ENCODE measurements at places on chromosomes 5 and 9.

DNA sequence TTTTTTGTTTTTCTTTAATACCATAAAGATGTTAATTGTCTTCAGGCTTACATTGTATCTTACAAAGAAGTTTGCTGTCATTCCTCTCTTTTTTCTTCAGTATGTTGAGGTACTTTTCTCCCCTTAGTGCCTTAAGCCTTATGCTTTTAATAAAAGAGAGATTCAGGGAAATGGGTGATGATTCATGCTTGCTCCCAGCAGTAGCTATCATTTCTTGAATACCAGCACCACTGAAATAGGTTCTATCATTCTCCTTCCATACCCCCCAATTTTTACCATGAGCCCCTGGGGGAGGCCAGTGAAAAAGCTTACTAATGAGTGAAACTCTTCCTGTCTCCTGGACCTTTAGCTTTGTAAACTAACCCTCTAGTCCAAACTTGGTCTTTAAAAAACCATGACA, 165.0 kb downstream of the FBXL7 start:
- DNase-seq, result peak; percentile 53

GRCh38 chr9:115883467-115884329, 269.9 kb upstream of the PAPPA start:
- peak; percentile 54 for DNase-seq

- DNase-seq, result no peak
Observed at GRCh38 chr9:113244556-113244955, 23.2 kb downstream of the SLC31A1 start.

GRCh38 chr5:98727686-98728085, 45.8 kb upstream of the RGMB start:
- DNase-seq, result no peak

- DNase-seq, result no peak
Observed at GRCh38 chr5:173230690-173231380, 4.2 kb downstream of the NKX2-5 start.

DNA sequence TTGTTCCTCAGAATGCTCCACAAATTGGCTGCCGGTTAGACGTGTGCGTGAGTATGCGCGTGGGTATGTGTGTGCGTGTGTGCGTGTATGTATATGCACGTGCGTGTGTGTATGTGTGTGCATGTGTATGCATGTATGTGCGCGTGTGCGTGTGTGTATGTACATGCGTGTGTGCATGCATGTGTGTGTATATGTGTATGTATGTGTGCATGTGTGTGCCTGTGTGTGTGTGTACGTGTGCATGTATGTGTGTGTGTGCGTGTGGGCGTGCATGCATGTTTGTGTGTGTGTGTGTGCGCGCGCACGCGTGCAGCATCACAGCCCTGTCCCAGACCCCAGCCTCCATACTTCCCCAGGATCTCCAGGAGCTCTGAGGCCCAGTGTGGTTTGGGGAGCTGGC, 183.1 kb upstream of the IER5L start:
- DNase-seq, result no peak

GRCh38 chr9:135156525-135157510, 69.3 kb downstream of the OLFM1 start:
- DNase-seq, result peak; percentile 38

- no peak for DNase-seq
Observed at GRCh38 chr9:88722753-88723152, 187.8 kb downstream of the NXNL2 start.

DNA sequence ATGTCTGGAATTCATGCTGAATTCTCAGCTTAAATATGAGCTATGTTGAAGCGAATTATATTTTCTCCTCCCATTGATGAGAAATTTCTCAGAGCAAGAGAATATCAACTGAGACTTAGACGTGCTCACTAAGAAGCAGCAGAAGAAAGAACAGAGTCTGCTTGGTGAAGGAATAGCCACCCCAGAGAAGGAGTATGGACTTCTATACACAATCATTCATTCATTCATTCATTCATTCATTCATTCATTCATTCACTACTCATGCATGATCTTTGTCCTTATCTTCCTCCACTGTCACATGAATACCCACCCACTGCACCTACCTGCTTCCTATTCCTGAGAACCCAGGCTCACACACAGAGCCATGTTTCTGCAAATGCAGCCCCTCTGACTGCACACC, 206.6 kb downstream of the DEPDC1B start:
- no peak for DNase-seq

DNA sequence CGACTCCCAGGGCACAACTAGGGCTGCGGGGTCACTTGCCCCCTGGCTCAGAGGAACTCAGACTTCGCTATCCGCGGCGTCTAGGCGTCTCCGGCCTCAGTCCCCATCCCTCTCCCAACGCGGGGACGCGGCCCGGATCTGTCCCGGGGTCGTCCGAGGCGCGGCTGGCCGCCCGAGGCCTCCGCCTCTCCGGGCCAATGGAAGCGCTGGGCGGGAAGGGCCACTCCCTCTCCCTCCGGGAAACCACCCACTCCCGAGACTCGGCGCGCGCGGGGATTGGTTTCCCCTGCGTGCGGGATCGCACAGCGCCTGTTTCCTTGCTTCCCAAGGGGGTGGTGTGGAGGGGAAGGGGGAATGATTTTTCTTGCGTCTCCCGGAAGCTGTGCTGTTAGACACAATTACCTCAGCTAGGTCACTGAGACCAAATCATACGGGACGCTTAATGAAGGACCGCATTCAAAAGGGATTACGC, 38.3 kb downstream of the NR2F1 start:
- DNase-seq, result peak; percentile 31

DNA sequence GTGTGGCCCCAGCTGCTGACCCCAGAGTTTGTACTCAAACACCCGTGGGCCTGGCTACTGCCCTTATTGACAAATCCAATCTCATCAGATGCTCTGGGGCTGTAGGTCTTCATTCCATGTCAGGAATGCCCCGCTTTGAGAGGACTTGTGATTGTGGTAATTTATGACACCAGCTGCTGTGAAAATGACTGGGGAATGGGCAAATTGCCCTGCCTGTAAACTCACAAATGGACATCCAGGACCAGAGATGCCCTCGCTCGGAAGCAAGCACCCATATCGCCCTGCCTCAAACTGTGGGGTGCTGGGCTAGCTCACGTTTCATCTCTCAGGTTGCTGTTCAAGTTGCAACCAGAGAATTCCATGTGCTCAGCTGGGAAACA, 225.9 kb upstream of the MAP3K1 start:
- DNase-seq, result no peak

DNA sequence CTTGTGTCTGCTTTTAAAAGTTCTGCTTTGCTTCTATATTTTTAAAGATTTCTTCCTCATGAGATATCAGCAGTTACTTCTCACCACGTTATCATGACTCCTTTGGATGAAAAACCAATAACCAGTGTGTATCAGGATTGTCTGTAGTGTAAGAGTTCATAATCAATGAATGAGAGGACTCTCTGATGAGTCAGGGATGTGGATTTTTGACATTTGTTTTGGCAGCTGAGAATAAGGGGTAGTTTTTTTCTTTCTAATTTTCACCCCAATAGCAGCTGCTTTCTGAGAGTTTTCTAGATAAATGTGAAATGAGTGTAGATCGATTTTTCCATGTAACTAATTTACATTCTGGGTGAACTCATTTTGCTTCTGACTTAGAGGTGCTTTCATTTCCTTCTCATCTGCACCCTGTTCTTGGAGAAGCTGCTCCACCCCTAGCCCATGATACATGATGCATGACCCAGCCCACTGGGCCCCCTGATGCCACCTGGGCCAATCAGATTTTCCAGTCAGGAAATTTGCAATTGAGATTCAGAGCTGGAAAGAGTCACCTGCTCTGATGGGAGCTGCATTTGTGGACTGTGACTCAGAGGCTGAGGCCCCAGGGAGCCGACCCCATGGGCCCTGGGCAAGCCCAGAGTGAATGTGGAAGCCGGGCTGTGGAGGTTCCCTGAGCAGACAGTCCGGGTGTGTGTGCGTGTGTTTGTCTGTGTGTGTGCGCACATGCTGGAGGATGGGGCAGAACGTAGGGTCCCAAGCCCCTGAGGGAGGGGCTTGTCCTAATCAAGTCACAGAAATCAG, 159.3 kb downstream of the RGS3 start:
- DNase-seq, result peak; percentile 73

- peak; percentile 18 for DNase-seq
Observed at GRCh38 chr9:4678679-4679267, 596 bp upstream of the CDC37L1 start.
